ENCODE measurements at places on chromosomes 13 and 19.

GRCh38 chr13:75855216-75855615, 219.1 kb downstream of the LMO7 start:
- DNase-seq, result no peak

DNA sequence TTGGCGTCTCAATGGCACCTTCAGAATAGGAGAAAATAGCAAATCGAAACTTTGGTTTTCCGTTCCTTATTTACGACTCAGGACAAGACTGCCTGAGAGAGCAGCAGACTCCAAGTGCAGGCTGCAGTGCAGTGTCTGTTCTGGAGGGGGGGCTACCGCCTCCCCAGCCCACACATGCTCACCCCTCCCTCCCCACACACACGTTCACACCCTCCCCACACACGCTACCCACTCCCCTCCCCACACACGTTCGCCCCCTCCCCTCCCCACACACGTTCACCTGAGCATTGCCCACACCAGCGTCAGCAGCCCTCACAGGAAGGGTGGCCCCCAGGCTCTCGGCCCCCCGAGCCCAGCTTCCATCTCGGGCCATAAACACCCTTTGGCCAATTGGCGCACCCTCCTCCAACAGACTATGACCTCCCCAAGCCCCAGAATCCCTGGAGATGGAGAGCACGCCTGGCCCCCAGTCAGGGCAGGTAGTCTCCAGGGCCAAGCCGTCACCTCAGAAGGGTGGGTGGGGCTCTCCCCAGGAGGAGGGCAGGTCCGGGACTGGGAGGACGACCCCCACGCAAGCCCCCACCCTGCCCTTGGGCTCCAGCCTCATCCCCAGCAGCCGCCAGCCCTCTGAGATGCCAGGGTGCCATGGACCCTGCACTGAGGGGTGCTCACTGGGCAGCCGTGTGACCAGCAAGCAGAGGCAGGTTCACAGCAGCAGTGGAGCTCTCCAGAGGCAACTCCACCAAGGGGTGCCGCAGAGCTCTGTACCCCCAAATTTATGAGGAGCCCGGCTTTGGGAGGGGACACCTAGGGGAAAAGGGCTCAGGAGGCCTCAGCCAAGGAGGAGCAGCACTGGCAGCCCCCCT, 27.5 kb downstream of the RASA3 start:
- DNase-seq, result no peak

- DNase-seq, result no peak
Observed at GRCh38 chr19:57675881-57676280, 5.9 kb upstream of the ZNF551 start.

DNA sequence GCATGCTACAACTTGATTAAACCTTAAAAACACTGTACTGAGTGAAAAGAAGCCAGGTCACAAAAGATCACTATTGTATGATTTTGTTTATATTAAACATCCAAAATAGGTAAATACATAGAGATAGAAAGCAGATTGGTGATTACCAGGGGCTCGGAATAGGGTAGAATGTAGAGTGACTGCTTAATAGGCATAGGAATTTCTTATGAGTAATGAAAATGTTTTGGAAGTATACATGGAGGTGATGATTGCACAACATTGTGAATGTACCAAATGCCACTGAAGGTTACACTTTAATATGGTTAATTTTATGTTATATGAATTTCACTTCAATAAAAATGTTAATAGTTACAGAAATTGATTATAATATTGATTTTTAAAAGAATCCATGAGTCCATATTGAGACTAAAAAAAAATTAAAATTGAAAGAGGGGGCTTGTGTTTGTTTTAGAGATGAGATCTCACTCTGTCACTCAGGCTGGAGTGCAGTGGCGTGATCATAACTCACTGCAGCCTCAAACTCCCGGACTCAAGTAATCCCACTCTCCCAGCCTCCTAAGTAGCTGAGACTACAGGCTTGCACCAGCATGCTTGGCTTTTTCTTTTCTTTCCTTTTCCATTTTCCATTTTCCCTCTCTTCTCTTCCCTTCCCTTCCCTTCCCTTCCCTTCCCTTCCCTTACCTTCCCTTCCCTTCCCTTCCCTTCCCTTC, 85.1 kb downstream of the FNDC3A start:
- DNase-seq, result no peak

DNA sequence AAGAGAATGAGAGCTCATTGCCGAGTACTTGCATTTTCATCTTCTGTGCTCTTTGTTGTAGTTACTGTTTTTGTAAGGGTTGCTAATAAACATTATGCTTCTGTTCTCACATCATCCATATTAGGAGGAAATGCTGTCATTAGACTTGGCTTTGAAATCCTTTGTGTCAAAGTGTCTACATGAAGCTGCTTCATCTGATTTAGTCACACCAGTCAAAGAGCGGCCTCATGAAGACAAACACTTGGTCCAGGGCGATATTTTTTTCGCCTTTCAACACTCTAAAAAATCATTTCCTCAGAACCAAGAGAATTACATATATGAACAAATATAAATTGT, 105.0 kb downstream of the SPRY2 start:
- no peak for DNase-seq

GRCh38 chr13:109781384-109782065, 4.9 kb downstream of the IRS2 start:
- no peak for DNase-seq

DNA sequence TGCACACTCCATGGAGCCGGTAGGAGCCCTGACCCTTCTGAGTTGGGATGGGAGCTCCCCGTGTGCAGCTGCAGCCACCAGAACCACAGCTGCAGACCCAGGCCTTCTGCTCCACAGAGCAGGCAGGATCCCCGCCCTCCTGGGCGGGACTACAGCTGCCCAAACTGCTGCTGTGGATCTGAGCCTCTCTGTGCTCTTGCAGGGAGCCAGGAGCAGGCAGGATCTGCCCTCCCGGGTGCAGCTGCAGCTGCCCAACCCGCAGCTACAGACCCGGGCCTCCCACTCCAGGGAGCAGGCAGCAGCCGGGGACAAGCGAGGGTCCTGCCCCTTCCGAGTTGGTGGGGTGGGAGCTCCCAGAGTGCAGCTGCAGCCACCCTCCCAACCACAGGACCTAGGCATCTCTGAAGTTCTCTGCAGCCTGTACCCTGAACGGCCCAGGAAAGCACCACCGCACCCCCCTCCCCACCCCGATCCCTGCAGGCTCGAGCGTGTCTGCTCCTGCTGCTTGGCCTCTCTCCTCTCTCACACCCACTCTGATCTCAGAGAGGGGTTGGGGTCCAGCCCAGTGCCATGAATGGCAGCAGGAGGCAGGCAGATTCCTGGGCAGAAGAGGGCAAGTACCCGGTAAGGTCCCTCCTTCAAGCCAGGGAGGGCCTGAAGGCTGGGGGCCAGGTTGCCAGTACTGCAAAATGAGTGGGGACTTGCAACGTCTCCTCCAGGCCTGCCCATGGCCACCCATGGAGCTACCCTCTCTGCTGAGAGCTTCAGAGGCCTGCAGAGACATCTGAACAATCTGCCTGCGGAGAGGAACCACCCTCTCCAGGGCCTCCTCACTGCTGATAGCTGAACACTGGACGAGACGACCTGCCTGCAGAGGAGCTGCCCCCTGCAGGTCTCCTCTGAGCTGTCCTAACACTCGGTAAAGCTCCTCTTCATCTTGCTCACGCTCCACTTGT, 16.4 kb upstream of the EMP3 start:
- no peak for DNase-seq

DNA sequence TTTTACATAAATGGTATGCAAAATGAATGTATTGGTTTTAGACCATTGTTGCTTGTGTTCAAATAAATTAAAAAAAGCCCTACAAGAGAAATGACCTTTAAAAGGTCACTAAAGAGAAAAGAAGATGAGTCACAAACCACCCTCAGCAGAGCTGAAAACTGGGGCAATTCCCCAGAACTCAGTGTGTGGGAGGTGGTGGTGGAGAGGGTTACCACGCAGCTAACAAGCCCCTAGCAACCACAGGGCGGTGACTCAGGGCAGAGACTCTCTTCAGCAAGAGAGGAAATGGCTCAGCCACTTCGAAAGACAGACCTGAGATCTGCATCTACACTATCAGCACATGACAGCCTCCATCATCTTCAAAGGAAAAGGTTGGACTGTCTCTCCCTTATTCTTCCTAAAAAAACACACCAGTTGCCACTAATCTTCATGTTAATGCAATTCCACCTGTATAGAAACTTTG, 29.4 kb upstream of the NDFIP2 start:
- peak; percentile 68 for DNase-seq

DNA sequence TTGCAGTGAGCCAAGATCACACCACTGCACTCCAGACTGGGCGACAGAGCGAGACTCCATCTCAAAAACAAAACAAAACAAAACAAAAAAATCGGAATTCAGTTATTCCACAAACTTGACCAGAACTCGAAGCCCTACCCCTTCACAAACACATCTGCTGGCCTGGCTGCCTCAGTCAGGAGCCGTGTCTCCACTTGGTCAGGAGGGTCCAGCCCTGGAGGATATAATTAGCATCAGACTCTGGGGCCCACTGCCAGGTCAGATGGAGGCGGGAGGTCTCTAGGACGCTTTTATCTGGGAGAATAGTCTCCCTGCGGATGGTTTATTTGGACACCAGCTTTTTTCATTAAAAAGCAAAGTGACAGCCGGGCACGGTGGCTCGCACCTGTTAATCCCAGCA, 8.0 kb downstream of the ELL start:
- no peak for DNase-seq

DNA sequence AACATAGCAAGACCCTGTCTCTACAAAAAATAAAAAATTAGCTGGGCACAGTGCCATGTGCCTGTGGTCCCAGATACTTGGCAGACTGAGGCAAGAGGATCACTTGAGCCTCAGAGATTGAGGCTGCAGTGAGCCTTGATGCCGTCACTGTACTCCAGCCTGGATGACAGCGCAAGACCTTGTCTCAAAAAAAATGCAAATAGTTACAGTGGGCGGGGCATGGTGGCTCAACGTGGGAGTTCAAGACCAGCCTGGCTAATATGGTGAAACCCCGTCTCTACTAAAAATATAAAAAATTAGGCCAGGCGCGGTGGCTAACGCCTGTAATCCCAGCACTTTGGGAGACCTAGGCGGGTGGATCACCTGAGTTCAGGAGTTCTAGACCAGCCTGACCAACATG, 8.5 kb downstream of the PGLS start:
- no peak for DNase-seq

GRCh38 chr13:99315186-99315585, 8.0 kb upstream of the GPR183 start:
- no peak for DNase-seq

GRCh38 chr13:41157048-41157717, 24.6 kb upstream of the KBTBD6 start:
- no peak for DNase-seq

- DNase-seq, result no peak
Observed at GRCh38 chr13:110216398-110217041, 90.4 kb downstream of the COL4A1 start.

GRCh38 chr13:98478189-98479129, 98.4 kb downstream of the STK24 start:
- no peak for DNase-seq

DNA sequence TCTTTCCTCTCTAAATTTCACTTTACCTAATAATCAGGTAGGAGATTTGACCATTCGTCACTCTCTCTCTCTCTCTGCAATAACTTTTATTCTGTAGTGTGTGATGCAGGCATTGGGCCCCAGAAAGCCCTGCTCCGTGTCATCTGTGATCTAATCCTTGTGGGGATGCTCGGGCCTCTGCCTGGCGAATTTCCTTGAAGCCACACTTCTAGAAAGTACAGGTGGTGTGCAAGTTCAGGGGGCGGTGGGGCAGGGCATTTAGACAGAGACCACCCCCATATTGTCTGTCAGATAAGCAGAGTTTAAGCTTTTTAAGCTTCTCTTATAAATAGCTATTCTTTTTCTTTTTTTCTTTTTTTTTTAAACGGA, 53.4 kb upstream of the GPR12 start:
- no peak for DNase-seq

DNA sequence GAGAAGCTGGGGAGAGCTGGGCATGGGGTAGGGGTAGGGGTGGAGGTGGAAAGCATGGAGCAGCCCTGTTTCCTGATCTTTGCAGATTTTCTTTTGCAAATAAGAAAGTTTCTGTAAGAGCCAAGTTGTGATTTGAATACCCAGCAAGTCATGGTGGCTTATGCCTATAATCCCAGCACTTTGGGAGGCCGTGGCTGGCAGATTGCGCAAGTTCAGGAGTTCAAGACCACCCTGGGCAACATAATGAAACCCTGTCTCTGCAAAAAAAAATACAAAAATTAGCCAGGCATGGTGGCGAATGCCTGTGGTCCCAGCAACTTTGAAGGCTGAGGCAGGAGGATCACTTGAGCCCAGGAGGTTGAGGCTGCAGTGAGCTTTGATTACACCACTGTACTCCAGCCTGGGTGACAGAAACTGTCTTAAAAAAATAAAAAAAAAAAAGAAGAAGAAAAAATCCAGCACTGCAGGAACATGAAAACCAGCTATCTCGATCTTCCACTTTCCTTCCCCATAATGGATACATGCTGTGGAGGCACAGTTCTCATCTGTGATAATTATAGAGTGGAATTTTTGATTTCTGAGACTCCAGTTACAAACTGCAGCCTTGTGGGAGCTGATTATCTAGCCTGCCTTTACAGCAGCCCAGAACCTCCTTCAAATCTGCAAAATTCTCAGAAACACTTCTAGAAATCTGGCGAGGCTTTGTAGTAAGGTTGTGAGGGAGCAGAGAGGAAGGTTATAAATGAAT, 12.1 kb upstream of the TEX26 start:
- DNase-seq, result no peak

DNA sequence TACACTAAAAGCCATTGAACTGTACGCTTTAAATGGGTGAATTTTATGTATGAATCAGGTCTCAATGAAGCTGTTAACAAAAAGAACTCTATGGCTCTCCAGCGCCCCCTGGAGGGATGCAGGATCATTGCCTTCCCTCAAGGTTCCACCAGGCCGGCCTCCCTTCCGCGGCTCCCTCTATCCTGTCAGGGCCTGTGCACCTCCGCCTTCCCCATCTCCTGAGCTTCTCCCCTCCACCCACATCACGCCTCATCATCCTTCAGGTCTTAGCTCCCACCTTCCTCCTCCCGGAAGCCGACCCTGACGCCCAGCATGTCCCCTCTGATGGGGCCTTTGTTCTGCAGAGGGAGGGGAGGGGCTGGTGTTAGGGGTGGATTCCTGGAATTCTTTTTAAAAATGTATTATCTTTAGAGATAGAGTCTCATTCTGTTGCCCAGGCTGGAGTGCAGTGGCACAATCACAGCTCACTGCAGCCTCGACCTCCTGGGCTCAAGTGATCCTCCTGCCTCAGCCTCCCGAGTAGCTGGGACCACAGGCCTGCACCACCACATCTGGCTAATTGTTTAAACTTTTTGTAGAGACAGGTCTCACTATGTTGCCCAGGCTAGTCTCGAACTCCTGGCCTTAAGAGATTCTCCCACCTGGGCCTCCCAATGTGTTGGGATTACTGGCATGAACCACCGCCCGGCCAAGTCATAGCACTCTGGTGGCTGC, 27.7 kb downstream of the MEIS3 start:
- DNase-seq, result peak; percentile 43

DNA sequence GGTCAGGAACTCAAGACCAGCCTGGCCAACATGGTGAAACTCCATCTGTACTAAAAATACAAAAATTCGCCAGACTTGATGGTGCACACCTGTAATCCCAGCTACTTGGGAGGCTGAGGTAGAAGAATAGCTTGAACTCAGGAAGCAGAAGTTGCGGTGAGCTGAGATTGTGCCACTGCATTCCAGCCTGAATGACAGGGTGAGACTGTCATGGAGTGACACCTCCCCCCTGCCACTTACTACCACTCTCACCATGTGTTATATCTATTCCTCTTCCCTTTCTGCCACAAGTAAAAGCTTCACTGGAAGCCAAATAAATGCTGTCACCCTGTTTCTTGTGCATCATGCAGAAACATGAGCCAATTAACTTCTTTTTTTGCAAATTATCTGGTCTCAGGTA, 10.6 kb upstream of the CEACAM4 start:
- no peak for DNase-seq
